ENCODE measurements at places on chromosomes 6 and 20. TPM values are rescaled to one million over a fixed set of nuclear protein-coding genes. Genes with fewer than 3 reads are reported as not detected.

The TRIM15 gene
- total RNA-seq, result not detected

GRCh38 chr20:32495217-32495565 is 89.9 kb downstream of the NOL4L start:
- H3K27me3 ChIP-seq, result no peaks in the 10 kb centered on the region
- H3K36me3 ChIP-seq, result no peaks in the 10 kb centered on the region
- H3K4me3 ChIP-seq, result no peak overlapping the region
- H3K27ac ChIP-seq, result no peak overlapping the region

DNA sequence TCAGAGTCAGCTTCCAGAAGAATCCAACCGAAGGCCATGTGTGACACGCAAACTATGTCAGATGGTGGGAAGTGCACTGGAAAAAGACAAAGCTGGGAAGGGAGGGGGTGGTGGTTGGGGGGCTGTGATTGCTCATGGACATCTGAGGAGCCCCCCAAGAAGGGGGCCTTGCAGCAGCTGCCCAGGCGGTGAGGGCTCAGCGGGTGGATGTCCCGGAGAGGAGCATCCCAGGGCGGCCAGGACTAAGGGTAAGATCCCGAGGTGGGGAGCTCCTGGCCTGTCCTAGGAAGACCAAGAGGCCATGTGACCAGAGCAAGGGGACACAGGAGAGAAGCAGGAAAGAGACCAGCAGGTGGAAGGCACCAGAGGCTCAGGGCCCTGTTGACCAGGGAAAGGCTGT is 299.5 kb downstream of the PREX1 start:
- DNase-seq, result no peak
- H3K4me1 ChIP-seq, result no peaks in the 10 kb centered on the region
- H3K27me3 ChIP-seq, result no peaks in the 10 kb centered on the region
- H3K4me3 ChIP-seq, result no peak overlapping the region
- H3K36me3 ChIP-seq, result no peaks in the 10 kb centered on the region

DNA sequence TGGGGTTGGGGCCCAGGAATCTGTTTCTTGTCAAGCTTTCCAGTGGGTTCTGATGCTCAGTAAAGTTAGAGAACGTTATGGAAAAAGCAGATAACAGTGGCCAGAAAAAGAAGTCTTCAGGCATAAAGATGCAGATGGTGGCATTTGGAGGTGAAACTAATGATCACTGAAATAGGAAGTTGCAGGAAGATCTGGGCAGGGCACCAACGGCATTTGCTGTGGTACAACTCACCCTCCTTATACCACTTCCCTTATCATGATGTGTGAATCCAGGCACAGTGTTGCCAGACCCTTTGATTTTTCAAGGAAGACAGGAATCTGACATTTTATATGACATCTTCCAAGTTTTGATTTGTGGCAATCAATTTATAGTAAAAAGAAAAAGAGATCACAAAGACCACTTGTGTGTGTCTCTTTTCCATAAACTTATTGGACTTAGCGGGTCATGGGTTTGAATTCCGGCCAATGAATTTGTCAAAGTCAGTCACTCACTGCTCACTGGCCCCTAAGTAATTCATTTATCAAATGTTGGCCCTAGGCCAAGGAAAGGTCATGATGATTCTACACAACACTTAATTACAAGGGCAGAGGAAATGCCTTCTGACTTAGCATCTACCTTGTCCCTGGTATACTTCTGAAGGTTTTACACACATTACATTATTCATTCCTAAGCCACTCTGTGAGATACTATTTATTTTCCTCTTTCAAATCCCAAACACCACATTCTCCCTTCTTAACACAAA is 37.6 kb downstream of the LAMP5 start:
- H3K4me3 ChIP-seq, result no peak overlapping the region
- H3K36me3 ChIP-seq, result no peaks in the 10 kb centered on the region
- H3K27ac ChIP-seq, result no peak overlapping the region
- H3K27me3 ChIP-seq, result no peaks in the 10 kb centered on the region

DNA sequence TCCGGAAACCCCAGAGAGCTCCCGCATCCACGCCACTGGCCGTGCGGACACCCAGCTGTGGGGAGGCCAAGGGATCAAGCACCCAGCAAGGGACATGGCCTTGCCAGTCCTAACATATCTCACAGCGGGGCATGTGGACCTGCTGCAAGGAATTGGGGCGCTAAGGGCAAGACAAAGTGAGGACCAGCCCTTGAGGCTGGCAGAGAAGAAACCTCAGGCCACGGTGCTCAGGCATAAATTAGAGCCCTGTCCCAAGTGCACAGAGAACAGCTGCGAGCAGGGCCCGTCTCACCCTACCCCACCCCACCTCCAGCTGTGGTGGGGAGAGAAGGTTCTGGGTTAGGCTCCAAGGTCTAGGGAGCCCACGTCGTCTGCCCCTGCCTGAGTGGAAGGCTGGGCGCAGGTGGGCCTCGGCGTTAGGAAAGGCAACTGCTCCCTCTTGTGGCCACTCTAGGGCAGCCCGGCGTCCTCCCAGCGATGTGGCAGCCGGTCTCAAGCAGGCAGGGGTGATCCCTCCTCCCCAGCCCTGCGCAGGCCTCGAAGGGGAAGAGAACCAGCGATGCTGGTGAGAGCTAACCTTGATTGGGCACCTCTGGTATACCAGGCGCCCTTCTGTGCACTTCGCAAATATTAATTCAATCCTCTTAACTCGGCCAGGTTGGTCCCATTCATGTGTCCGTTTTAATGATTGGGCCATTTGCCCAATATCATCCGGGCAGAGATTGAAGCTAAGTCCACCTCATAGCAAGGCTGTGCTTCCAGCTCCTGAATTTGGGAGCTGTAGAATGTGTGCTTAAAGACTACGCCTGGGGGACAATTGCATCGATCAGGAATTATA is 235.8 kb downstream of the NFATC2 start:
- H3K27me3 ChIP-seq, result no peaks in the 10 kb centered on the region
- no peak overlapping the region for H3K4me3 ChIP-seq
- no peaks in the 10 kb centered on the region for H3K36me3 ChIP-seq
- DNase-seq, result peak; percentile 74
- no peaks in the 10 kb centered on the region for H3K4me1 ChIP-seq
- H3K27ac ChIP-seq, result no peak overlapping the region

The POPDC3 gene
- not detected for total RNA-seq
